ENCODE measurements at places on chromosomes 16 and 17. TPM values are rescaled to one million over a fixed set of nuclear protein-coding genes. Genes with fewer than 3 reads are reported as not detected.

Gene TPSD1
- total RNA-seq, result 0.82 TPM

Gene ANKRD40
- 36.0 TPM for total RNA-seq

Gene C16orf46
- total RNA-seq, result 3.9 TPM

Gene RNF227
- 32.4 TPM for total RNA-seq

Gene KCNG4
- total RNA-seq, result not detected

Gene ZNF19
- total RNA-seq, result 11.5 TPM

Gene CHST4
- total RNA-seq, result 0.18 TPM

Gene PRR15L
- total RNA-seq, result 19.9 TPM

Gene CCL8
- not detected for total RNA-seq

Gene SMARCE1
- total RNA-seq, result 82.0 TPM

Gene PRSS53
- total RNA-seq, result 2.5 TPM

Gene CCT6B
- total RNA-seq, result 11.9 TPM

Gene TTLL6
- 4.0 TPM for total RNA-seq

Gene ENGASE
- total RNA-seq, result 19.4 TPM

Gene ZNF688
- 20.4 TPM for total RNA-seq

Gene MPV17L
- total RNA-seq, result 13.5 TPM

Gene ZNF174
- 19.8 TPM for total RNA-seq

Gene TAC4
- not detected for total RNA-seq

Gene TVP23C
- 19.4 TPM for total RNA-seq

Gene PIPOX
- total RNA-seq, result 6.2 TPM

Gene RNU2-1
- not detected for total RNA-seq

Gene NUPR1
- total RNA-seq, result 79.6 TPM

Gene ZNRF1
- total RNA-seq, result 15.6 TPM

Gene FNDC8
- not detected for total RNA-seq

Gene NOMO2
- total RNA-seq, result 85.3 TPM

Gene C16orf92
- not detected for total RNA-seq

Gene TIGD7
- total RNA-seq, result 4.4 TPM

Gene SLC52A1
- 1.6 TPM for total RNA-seq

All from prostate gland (tissue), 2 donors.